ENCODE measurements at places on chromosomes 7 and 10. TPM values are rescaled to one million over a fixed set of nuclear protein-coding genes. Genes with fewer than 3 reads are reported as not detected.

SPRN gene
- total RNA-seq: 0.24 TPM

PCLO gene
- total RNA-seq: 3.2 TPM

PON1 gene
- not detected for total RNA-seq

DGKB gene
- total RNA-seq: 2.6 TPM

IGFBP1 gene
- total RNA-seq: not detected

NANOS1 gene
- total RNA-seq: 3.1 TPM

TAS2R3 gene
- 0.59 TPM for total RNA-seq

BMPER gene
- 0.69 TPM for total RNA-seq

TAF6 gene
- total RNA-seq: 109 TPM
